ENCODE measurements at places on chromosomes 5 and 9.

GRCh38 chr5:105684799-105685198 lies 1985.9 kb downstream of the EFNA5 start:
- DNase-seq = no peak

DNA sequence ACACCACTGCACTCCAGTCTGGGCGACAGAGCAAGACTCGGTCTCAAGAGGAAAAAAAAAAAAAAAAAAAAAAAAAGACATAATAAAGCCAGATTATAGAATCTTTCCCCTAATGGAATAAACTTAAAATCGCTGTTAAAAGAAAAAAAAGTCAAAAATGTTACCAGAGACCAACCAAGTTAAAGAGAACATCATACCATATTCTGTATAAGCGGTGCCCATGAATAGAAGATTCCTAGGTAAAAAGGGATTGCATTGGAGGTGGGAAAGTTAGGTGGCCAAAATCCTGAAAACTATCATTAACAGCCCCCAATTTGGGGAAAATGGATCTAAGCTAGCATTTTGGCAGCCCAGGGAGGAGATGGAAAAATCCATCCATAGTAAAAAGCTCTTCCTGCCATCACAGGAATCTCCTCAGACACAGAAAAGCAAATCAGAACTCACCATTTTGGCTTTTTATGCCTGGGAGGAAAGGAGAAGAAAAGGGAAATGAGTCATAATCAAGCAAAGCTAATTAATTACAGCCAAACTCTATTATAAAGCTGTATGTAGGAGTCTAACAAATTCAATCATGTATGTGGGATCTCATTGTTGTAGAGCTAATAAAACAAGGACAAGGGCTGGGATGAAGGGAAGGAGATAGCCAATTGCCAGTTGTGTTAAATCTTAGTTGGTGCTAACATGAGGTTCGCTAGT lies 363.8 kb downstream of the ARL15 start:
- DNase-seq = no peak

DNA sequence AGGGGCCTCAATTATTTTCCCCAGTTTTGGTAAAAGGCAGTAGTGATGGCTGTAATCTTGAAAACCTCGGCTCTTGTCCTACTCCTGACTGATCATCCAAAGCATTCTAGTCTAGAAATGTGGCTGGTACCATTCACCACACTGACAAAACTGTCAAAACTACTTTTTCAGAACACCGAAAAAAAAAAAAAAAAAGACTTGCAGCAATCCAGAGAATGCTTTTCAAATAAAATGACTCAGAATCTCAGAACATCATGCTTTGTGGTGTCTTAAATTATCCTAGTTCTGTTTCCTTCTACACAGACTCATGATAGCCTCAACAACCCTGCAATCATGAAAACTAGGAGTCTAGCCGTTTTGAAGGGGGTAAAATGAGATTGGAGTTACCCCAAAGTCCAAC lies 13.4 kb downstream of the SLC28A3 start:
- no peak for DNase-seq

DNA sequence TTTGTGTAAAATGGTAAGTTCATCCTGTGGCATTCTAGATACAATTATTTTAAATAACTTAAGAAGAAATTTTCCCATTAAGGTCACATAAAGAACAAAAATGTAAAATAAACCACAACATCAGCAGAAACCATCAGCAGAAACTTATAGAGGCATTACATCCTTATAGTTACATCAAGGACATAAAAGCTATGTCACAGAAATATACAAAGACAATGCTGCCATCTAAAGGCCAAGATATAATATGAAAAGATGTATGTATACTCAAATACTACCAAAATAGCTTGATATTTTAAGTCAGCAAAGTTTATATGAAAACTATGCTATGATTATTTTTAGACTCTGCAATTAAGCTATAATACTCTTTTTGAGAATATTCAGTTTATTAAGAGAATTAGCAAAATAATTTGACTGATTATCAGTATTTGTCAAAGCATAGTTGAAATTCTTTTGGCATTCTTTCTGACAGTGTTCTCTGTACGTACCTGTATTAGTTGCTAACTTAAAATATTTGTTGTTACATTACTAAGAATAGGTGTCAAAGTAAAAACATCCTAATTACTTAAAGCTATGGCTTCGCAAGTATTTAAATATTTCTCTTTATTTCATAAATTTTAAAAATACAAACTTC lies 36.2 kb downstream of the FBXL17 start:
- DNase-seq = no peak

- no peak for DNase-seq
These were observed 302.5 kb downstream of the MLLT3 start for GRCh38 chr9:20319641-20320337.

DNA sequence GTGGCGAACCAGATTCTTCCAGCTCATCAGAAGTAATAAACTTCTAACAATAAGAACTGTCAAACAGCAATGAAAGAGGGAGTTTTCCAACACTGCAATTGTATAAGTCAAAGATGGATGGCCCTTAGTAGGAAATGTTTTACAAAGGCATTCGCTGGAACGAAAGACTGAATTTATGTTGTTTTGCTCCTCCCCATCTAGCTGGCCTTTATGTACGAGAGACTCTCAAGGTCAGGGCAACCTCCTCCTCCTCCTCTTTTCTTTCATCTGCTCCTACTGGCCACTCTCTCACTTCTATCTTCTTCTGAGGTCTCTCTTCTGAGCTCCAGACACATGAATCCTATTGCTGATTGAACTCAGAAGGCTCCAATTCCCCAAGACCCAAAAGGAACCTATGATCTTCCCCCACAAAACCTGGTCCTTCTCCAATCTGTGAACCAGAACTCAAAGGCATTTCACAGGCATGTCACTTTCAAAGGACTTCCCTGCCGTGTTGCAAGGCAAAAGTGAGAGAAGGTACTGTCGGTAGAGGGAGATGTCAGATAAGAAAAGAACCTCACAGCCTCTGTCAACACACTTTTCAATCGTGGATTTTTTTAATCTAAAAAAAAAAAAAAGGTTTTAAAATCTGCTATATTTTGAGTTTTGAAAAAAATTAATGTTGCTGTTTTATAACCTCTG lies 28.5 kb upstream of the PUM3 start:
- DNase-seq = no peak

GRCh38 chr5:95720094-95720786 lies 10.9 kb upstream of the RHOBTB3 start:
- no peak for DNase-seq
